NCI-H460 (cell line): ENCODE measurements at places on chromosomes 7 and 10. TPM values are rescaled to one million over a fixed set of nuclear protein-coding genes. Genes with fewer than 3 reads are reported as not detected.

- DNase-seq: no peak
Measured at GRCh38 chr10:46547541-46548497, 8.6 kb downstream of the GPRIN2 start.

DNA sequence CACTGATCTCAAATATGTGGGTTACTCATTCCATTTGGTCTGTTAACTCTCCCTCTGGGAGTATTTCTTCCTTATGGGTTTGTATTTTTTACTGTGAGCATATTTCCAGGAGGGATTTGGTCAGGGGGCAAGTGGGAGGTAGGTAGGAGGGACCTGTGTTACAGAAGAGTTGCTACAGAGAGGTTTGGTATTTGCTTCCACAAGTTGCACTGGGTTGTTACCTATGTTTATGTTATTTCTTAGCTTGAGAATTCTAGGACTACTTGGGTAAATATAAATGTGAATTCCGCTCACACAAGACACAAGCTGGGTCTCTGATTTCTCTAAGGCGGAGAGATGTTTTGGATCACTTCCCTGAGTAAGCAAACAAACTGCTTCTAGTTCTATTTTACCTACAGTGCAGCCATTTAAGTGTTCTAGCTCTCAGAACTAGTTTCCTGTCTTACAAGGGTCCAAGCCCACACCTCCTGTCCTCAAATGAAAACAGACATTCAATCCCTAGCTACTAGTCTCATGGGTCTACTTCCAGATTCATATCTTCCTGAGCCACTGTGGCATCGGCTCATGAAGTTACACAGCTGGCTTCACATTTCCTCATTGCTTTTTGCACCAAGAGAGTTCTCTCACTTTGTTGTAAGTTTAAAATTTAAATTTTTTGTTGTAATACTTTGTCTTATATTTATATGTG is 75.4 kb upstream of the PPP1R3C start:
- DNase-seq: no peak

Gene LIPM
- total RNA-seq: not detected in 2 replicates

GRCh38 chr7:11636274-11636673 is 195.7 kb downstream of the THSD7A start:
- no peak for DNase-seq

DNA sequence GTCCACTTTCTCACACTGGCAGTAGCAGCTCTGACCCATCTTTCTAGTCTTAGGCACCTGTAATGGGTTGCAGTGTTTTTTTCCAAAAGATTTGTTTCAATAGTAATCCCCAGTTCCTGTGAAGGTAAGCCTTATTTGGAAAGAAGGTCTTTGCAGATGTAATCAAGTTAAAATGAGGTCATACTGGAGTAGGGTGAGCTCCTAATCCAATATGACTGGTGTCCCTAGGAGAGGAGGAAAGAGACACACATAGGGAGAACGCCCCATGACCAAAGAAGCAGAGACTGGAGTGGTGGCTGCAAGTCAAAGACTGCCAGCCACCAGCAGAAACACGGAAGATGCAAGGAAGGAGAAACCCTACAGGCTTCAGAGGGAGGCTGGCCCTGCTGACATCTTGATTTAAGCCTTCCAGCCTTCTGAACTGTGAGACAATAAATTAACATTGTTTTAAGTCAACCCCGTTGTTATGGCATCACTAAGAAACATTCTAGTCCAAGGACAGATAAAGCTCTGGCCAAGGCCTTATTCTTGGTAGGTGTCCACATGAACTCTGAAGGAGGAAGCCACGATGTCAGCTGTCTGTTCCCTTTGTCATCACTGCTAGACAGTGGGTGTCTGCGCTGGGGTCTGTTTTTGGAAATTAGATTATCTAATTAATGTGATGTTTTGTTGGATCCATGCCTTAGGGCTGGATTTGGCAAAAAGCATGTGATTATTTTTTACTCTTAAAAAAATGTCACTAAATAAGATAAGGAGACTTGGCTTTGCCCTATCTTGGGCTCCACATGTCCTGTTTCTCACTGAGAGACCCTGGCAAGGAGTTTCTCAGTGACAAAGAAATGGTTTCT is 214.9 kb downstream of the KCNMA1 start:
- DNase-seq: no peak

GRCh38 chr10:58177362-58177947 is 90.2 kb downstream of the IPMK start:
- peak; percentile 36 for DNase-seq

DNA sequence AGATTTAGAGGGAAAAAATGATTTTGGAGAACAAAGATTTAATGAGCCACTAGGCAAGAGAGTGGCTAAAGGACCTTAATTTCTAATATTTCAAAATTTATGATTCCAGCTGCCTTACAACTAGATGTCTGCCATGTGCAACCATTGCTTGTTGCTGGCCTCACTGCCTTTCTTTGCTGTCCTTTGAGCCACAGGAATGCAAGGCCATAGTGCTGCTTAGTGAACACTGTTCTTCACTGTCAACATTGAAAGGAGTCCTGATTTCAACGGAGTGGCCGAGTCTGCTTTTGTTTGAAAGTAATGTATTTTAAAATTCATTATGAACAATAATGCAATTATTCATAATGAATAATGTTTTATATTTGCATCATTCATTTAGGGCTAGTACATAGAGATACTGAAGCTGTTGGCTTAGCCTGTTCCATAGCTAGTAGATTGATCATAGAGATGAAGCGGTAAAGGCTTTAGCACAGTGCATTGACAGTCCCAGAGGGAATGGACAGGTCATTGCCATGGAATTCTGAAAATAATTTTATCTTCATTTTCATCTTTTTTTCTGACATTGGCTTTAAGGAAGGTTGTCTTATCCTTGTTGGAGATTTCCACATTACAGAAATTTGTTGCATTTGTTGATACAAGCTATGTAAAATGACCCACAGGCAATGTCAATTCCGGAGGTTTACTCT is 544.1 kb downstream of the AUTS2 start:
- no peak for DNase-seq
